ENCODE measurements at places on chromosomes 3 and 15.

DNA sequence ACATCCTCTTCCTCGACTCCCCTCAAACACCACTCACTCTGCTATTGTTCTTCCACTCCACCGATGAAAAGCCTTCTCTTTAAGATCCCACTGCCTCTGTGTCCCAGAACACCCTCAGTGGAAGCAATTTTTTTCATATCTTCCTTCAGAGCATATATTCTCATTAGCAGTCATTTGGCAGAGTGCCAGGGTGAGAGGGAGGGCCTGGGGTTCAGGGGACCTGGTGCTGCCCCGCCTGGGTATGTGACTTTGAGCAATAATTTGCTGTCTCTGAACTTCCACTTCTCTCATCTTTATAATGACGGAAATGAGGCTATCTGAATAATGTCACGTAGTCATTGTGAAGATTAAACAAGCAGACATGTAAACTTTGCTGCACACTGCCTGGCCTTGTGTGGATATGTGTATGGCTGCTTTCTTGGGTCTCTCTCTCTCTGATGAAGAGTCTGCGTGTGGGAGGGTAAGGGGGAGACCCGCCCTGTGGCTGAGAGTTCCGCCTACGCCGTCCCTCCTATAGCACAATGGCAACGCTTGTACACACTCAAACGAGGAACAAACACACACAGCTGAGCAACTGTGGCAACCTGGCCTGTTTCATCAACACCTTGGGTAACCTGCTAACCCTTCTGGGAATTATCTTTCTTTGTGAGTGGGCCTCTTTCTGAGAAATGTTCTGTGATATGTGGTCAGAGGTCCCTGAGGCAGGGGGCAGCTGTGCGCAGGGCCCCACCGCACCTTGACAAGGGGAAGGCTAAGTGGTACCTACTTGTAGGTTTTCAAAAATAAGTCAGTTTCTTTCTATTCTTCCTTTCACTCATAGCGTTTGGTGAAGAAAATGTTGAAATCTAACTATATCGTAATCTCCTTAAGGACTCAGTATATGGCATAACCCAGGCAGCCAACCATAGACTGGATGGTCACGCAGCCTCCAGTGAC lies 369.8 kb downstream of the SV2B start:
- DNase-seq: peak; percentile 72

DNA sequence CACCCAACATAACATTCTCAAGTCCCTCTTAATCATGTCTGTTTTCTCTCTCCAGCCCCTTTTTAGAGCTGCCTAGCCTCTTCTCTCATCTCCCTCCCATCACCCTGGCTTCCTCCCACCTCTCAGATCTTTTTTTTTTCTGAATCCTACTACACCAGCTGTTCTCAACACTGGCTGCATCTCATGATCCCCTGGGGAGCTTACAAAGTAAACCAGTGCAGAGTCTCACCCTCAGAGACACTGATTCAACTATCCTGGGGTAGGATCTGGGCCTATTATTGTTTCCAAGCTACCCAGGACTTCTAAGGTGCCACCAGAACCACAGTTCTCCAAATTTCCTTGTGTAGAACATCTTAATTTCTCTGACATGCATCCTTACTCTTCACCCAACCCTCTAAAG lies 50.3 kb upstream of the ACAN start:
- no peak for DNase-seq

DNA sequence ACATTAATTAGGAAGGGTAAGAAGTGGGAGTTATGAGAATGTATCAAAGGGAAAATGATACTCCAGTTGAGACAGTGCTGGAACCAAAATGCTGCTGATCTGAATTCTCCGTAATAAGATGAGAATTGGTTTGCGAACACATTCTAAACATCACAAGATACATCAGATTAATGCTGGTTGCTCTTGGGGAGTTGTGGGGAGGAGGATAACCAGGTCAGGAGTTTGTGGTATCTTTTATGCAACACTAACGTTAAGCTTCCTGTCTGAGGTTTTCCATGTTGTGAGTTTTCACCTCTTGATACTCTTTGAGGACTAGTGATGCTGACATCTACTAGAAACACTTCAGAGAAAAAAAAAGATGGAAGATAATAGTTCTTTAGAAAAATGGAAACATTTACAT lies 47.2 kb downstream of the PPARG start:
- peak; percentile 66 for DNase-seq

DNA sequence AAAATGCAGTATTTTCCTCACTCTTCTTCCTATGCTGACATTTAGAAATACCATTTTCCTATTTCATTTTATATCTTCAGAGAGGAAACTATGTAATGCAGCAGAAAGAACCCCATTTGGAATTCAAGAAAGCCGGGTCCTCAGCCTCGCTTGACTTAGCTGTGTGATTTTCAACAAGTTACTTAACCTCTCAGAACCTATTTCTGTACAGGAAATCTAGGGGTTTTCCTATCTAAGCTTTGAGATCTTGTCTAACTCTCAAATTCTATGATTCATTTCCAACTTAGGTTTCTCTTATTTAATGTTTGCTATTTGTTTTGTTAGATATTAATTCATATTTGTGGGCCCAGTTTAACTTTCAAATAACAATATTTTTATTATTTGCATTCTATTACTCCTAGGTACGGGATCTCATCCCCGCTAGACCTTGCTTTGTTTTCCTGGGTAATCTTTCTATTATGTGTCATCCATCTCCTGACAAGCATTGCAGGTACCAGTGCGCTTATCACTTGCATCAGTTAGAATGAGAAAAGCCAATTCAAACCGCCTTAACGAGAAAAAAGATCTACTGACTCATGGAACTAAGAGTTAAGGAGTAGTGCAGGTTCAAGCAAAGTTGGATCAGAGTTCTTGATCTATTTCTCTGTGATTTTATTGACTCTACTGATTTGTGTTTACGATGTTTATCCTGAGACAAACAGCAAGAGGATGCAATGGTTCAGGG lies 70.6 kb upstream of the BHLHE40 start:
- DNase-seq: no peak

- DNase-seq: no peak
These were observed 231.4 kb upstream of the UMPS start for GRCh38 chr3:124498891-124499290.

DNA sequence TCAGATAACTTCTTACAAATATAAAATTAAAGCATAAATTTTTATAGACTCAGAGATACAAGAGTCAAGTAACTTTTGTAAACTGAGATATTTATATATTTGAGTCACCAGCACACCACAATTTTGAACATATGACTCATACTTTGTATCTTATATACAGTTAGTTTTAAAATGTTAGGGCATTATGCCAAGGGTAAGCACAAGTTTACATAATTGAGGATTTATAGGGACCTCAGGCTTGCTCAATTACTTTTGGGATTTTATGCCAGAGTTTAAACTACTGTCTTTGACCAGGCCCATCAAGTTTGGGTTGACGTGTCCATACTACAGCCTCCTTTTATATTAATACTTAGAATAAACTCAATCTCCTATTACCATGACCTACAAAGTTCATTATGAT lies 7.4 kb upstream of the FGF7 start:
- DNase-seq: no peak

Measured in hematopoietic multipotent progenitor cell treated with erythropoietin and hydrocortisone succinate and interleukin-3 and kit ligand, for 6 days (in vitro differentiated cells).